HuH-7.5 (cell line): ENCODE measurements at places on chromosomes 4 and X.

- no peak for DNase-seq
Observed at GRCh38 chr4:184376126-184376838, 98.1 kb downstream of the IRF2 start.

DNA sequence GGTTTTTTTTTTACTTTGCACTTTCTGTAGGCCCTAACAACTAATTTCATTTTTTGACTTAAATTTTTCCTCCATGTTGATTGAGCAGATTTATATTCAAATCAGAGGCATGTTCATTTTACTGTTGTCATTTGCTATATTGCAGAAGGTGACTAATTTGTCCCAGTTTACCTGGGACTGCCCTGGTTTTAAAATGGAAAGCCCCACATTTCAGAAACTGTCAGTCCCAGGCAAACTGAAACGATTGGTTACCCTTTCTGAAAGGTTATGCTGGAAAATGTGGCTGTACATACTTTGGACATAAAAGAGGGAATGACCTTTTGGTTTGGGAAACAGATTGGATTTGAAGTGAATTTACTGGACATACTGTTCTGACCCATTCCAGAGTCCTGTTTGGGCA, 160.0 kb downstream of the SPCS3 start:
- no peak for DNase-seq

DNA sequence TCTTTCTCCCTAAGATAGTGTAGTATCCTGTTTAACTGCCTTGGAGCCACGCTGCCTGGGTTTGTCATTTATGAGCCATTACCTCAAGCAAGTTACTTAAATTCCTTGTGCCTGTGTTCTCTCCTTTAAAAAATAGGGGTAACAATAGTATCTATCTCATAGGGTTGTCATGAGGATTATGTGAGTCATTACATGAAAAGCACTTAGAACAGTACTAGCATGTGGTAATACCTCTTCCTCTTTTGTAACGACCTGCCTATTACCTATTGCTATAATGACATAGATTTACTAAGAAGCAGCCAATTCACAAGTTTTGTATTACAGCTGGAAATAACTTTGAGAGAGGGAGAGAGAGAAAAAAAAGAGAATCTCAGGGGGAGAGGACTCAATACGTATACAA, 834.7 kb downstream of the RAPGEF2 start:
- no peak for DNase-seq

- no peak for DNase-seq
Observed at GRCh38 chr4:94934201-94934600, 176.4 kb downstream of the BMPR1B start.

DNA sequence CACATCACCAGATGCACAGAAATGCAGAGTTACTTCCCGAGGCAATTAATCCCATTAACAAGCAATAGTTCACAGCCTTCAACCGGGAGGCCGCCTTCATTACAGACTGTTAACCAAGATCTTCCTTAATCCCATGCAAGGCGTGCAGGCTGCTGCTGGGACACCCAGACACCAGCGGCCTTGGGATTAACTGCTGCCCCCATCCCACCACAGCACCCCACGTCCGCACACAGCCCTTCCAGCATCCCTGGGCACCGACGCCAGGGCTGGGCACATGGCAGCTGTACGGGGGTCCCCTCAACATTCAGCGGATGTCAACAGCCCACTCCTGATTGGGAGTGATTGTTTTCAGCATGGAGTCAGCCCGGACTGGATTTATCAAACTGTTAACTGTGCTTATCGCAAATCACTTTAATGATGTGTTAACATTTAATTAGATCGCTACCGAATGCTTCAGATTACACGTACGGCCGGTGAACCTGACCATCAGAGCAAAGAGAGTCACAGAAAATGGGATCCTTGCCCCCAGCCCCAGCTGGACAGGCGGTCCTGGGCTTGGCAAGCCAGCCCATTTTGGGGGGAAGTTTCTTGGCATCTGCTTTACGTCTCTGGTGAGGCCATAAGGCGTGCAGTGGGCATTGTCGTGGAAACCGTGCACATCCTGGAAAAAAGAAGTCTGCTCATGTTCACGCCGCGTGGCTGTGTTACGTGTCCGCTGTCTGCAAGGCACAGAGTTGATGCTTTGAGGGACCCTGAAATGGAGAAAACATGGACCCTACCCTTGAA, 126.4 kb downstream of the HMX1 start:
- no peak for DNase-seq

DNA sequence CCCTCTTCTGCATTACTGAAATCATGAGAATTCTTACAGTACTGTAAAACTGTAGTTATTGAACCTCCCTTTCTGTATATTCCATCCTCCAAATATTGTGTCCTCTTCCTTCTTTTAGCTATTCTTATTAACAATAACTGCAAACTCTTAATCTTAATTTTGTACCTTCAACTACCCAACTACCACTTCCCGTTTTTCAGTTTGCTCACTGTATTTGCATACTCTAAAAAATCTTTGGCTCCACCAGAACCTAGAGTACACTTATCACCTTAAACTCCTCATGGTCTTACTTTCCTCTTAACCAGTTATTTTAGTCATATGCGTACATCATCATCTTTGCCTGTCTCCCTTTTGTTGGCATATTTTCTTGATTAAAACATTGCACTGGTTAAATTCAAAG, 543.7 kb downstream of the ARAP2 start:
- DNase-seq, result no peak

DNA sequence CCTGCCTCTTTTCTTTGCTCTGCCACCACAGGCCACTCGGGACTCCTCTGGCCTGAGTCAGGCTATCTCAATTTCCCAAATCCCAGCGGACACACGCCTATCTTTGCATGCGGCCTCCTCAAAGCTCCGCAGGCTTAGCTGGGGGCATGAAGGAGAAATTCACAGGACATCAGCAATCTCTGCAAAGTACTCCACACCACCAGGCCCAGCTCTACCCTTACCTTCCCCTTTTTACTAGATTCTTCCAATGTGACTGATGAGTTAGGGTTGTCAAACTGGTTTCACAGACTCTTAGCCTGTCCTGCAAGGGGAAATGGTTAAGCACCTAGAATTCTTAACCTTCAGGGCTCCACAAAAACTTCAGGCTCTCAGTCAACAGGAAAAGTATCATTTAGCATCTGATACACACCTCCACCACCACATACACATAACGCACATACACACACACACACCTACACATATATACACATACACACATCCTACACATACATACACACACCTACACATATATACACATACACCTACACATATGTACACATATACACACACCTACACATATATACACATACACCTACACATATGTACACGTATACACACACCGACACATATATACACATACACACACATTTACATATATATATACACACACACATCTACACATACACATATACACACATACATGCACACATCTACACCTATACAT, 349.1 kb downstream of the ANK2 start:
- DNase-seq, result no peak

GRCh38 chr4:39825741-39826231, 127.8 kb downstream of the UBE2K start:
- no peak for DNase-seq

- DNase-seq, result no peak
Observed at GRCh38 chr4:14792702-14793227, 209.5 kb upstream of the CPEB2 start.
